ENCODE measurements at places on chromosomes 6 and 20.
A peak's percentile ranks its signal among the peaks of the same experiment; 100 is the strongest.

DNA sequence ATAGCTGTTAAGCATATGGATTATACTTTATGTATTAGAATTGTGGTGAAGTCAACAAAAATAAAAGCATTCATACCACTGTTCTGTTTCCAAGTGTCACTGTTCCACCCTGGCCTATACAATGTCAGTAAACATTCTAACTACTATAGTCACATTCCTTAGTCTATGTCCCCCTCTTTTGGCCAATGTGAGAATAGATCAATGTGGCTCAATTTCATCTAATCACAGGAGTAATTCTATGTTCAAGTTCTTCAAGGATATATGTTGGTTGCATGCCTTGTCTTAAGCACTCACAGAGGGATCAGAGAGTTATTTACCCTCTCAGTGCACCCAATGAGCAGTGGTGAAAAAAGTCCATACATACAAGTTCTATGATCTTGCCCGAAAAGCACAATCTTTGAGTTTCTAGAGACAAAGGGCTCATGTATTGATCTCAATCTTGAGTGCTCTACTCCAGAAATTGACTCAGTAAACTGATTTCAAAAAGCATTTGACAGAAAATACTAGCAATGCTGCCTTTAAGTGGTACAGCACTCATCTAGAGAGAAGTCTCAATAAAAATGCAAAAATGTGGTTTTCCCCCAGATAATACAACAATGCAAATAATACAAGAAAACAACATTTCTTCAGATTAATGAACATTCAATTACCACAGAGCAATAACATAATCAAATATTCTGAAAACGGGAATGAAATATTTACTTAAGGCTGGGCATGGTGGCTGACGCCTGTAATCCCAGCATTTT, 16.5 kb downstream of the SMLR1 start:
- no peak for DNase-seq

- no peak for DNase-seq
These were observed 1.3 kb upstream of the L3MBTL1 start for GRCh38 chr20:43506238-43506637.

DNA sequence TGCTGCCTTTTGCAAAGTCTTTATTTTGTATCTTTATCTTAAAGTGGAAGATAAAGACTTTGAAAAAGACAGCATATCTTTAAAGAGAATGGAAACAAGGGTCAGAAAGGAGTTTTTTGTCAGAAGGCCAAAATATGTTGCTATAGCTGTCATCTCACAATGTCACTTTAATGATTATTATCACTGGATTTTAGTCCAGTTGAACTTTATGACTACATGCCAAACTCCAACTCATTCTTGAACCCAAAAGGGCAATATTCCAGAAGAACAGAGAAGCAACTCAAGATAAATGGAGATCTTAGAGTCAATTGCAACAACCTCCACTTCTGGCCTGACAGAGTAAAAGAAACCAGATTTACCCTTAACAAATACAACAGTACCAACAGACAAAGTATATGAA, 47.3 kb upstream of the CLIC5 start:
- DNase-seq: no peak

DNA sequence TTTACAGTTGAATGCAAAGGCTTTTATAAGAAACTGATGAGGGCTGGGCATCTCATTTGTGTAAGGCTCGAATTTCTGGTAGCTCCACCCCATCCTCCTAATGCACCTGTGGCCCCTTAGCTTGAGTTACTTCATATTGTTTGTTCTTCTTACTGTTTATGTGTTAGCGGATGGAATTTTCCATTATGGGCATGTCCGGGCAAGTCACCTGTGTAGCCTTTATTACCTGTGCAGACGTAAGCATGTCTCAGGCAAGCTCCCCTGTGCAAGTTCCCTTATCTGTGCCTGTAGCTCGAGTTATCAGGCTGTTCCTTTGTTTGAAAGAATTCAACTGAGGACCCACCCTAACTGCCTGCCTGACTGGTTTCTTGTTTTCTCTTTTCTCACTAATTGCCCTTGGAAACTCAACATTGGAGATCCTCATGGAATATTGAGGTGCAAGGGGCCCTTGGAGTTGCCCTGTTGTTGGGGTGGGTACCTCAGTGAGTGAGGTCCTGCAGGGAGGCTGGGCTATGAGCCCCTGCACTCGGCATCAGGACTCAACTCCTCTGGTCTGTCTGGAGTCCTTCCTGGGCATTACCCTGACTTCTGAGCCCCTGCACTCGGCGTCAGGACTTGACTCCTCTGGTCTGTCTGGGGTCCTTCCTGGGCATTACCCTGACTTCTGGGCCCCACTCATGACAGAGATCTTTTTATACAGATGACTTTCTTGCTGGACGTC, 207.9 kb upstream of the SULF2 start:
- no peak for DNase-seq

GRCh38 chr6:149919834-149920225, 3.1 kb downstream of the RAET1G start:
- DNase-seq: no peak

- DNase-seq: no peak
These were observed 39.7 kb upstream of the PTCHD4 start for GRCh38 chr6:48150701-48151100.

GRCh38 chr6:132675749-132676148, 16.8 kb upstream of the TAAR1 start:
- peak; percentile 11 for DNase-seq

DNA sequence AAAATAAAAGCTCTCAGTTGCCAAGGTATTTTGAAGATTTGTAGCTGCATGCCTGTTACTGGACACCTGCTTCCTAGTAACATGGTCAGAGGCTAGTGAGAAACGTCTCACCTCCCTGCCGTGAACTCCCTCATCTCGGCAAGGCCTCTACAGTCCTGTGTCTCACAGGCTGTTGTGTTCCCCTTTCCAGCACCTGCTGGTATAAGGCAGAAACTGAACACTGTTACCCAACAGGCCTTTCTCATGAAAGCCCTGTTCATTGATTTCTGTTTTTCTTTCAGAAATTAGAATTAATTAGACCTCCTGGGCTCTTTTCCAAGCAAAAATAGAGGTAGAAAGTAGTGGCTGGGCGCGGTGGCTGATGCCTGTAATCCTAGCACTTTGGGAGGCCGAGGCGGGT, 17.6 kb upstream of the SRSF3 start:
- no peak for DNase-seq

- DNase-seq: no peak
These were observed 43.8 kb downstream of the TAF4 start for GRCh38 chr20:62021793-62022385.

GRCh38 chr6:12467706-12468670, 177.8 kb downstream of the EDN1 start:
- no peak for DNase-seq

- DNase-seq: no peak
These were observed 80.1 kb upstream of the SLC22A16 start for GRCh38 chr6:110556317-110557110.

- DNase-seq: no peak
These were observed 256.8 kb upstream of the PMEPA1 start for GRCh38 chr20:57966620-57967019.

DNA sequence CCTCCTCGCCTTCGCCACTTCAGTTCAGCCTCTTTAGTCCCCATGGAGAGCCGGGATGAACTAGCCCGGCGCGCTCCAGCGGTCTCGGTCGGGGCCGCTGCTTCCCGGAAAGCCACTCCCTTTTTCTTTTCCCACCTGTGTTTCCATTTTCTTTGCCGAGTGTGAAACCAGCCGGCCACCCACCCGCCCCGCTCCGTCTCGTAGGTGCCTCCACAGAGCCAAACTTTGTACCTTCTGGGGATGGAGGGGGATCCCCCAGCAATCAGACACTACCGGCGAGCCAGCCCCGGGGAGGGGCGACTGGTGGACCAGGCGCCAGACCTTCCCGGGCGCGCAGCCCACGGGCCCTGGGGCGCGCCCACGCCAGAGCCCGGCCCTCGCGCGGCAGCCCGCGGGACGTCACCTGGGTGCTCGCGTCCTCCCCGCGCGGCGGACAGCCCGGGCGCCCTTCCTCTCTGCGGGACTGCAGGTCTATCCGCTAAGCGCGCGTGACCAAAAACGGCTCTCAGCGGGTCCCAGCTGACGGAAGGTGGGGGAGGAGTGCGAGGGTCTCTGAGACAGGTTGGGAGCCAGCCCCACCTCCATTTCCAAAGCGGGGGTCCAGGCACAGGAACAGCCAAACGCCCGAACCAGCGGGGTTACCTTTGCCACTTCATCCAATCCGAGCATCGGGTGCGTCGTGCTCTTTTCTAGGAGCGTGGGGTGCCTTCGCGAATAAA, at the start of gene MCHR2:
TSS of gene MCHR2 (minus strand) at position 691 of the 719 bp plus-strand sequence. CDS start 38,076 bp downstream, outside the sequence.
- DNase-seq: no peak

DNA sequence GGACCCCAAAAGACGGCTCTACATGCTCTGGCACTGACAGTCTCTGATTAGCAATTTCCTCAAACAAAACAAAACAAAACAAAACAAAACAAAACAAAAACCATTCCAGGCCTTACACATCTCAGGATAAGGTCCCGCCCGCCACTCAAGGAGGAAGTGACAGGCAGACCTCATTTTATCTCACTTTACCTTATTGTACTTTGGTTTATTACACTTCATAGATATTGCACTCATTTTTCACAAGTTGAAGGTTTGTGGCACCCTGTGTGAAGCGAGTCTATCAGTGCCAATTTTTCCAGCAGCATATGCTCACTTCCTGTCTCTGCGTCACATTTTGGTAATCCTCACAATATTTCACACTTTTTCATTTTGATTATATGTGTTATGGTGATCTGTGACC, 15.2 kb downstream of the ZBP1 start:
- peak; percentile 58 for DNase-seq

- no peak for DNase-seq
These were observed 2.9 kb upstream of the PRSS35 start for GRCh38 chr6:83509441-83509840.

DNA sequence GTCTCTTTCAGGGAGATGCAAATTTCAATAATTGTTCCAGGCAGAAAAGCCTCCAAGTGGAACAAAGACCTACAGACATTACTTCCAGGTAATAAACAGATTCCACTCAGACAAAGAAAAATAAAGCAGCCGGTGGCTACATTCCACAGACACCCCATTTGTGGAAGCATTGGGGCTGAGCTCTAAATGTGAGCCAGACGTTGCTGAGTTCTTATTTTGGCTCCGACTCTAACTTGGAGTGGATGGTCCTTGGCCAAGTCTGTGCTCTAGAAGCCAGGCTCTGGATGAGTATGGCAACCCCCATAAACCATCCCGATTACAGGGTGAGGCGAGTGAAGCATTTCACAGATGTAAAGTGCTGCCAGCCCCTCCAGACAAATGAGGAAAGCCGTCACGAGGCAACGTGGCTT, 6.6 kb downstream of the TRAM2 start:
- DNase-seq: no peak

- no peak for DNase-seq
These were observed 858 bp upstream of the PTPRK start for GRCh38 chr6:128521282-128521632.

DNA sequence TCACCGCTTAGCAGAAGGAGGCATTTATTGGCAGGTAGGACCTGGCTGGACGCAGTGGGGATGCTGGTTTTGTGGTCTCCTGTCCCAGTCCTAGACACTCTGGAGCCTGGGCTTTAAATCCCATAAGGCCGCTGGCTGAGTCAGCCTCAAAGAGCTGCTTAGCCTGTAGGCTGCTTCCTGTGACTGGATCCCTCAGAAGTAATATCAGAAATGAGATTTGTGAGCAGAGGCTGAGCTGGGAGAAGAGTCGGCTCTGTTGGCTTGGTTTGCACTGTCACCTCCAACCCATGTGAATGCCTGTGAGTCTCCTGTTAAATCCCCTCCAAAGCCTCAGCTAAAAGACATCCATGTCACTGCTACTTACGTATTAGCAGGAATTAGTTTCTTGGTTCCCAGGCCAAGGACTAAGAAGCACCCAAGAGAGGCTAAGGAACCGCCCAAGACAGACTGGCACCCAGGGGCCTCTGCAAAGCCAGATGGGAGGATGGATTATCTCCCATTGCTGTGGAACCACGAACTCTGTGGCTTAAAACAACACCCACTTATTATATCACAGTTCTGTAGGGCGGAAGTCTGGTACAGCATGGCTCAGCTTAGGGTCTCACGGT, 289.4 kb downstream of the CDC5L start:
- no peak for DNase-seq

DNA sequence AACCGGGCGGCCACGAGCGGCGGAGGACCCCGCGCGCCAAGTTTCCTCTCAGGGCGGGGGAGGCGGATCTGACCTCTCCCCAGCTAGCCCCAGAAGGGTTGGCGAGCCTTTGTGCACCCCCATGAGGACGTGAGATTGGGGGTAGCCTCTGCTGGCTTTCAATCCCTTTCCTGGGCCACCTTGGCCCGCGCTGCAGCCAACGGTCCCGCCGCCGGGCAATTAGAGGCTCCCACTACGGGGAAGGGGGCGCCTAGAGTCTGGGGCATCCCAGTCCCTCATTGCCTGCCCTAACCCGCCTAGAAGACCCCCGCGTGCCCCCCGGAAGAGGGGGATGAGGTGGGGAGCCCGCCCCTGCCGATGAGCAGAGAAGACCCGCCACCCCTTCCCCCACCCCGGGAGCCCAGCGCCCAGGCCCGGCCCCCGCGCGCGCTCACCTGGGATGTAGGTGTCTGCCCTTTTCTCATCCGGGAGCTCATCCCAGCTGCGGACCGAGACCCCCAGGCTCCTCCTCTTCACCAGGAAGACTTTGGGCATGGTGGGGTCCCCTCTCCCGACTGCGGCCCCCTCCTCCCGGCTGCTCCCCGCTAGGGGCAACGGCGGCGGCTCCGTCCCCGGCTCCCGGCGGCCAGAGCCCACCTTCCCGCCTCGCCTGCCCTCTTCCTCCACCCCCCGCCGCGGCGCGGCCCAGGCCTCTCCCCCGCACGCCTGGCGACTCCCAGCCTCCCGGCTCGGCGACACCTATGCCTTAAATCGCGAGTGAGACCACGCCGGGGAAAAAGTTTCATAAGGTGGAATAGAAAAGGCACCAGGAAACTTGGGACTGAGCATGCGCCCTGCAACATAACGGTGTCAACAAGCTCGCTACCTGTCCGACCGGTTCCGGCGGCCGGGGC, at the start of gene OVOL2:
TSS of gene OVOL2 (minus strand) at position 816 of the 893 bp plus-strand sequence. CDS start at position 534, 282 bp downstream.
- DNase-seq: no peak

GRCh38 chr20:25139029-25139705, 56.3 kb upstream of the ENTPD6 start:
- DNase-seq: no peak

GRCh38 chr6:2970034-2970685, 1.2 kb downstream of the SERPINB6 start:
- no peak for DNase-seq

- DNase-seq: no peak
These were observed 3.6 kb upstream of the VSTM2L start for GRCh38 chr20:37899105-37900045.

DNA sequence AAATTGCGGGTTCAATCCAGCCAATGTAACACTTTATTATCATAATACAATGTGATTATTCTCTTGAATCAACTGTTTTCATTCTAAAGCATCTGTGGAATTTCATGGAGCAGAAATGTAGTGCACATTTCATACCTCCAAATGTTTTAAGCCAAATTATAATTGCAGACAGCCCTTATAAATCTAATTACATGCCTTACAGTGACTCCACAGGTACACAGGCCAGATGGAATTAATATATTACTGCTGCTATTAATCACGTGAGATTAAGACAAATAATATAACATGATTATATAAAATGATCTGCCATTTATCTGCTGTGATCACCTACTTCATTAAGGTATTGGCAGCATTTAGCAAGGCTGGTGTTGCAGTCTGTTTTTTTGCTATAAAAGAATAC, 9.7 kb upstream of the ECI2 start:
- no peak for DNase-seq

GRCh38 chr6:68911334-68911733, 276.3 kb downstream of the ADGRB3 start:
- no peak for DNase-seq
